ENCODE measurements at places on chromosomes 1 and 21.

GRCh38 chr1:53938136-53938830, 7.2 kb downstream of the IFT25 start:
- no peak for DNase-seq

DNA sequence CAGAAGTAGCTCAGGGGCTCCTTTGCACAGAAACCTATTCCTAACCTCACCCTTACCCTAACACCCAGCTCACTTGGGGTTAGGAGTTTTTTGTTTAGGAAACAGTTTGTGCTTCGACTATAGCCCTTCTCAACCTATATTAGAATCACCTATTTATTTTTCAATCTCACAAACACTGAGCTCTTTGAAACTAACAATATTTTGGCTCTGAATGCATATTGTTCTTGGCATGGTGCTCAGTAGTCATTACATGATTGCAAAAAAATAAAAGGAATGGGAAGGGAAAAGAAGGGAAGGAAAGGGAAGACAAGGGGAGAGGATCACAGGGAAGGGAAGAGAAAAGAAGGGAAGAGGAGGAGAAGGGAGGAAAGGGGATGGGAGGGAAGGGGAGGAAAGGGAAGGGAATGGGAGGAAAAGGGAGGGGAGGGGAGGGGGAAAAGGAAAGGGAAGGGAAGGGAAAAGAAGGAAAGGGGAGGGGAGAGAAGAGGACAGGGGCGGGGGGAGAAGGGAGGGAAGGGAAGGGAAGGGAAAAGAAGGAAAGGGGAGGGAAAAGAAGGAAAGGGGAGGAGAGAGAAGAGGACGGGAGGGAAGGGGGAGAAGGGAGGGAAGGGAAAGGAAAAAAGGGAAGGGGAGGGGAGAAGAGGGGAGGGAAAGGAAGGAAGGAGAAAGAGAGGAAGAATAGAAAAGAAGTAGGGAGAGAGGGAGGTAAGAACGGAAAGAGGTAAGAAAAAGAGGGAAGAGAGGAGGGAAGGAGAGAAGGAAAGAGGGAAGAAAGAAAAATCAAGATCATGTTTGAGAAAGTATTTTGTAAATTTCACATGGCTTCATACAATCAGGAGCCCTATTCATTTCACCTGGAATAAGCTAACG, 484.1 kb upstream of the NFIA start:
- no peak for DNase-seq

GRCh38 chr21:26759731-26760130, 85.5 kb downstream of the ADAMTS1 start:
- DNase-seq, result no peak

DNA sequence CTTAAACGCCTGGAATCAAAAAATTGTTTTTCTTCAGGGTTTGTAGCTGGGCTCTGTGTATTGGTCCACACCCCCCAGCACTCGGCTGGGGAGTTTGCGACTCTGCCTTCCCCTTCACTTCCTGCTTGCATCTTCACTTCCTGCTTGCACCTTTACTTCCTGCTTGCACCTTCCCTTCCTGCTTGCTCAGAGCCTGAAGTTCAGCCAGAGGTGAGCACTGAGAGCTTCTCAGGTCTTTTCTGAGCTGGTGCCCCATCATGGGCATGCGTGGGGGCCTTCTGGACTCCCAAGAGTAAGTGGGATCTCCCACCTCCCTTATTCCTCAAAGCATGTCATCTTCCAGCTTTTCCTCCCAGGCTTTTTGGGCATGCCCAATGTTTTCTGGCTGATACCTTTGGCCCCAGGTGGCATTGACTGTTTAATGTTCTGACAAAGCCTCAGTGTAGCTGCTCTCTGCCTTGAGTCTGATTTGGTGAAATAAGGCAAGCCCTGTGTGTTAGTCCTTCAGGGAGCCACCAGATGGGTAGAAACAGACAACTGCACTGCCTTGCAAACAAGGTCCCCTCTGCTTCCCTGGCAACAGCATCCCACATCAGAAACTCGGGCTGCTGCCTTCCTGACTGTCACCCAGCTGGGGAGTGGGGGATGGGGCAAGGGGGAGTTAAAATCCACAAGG, 3.5 kb downstream of the KRTAP10-2 start:
- DNase-seq, result peak; percentile 4

GRCh38 chr1:235843461-235843961, 23.2 kb downstream of the LYST start:
- no peak for DNase-seq

DNA sequence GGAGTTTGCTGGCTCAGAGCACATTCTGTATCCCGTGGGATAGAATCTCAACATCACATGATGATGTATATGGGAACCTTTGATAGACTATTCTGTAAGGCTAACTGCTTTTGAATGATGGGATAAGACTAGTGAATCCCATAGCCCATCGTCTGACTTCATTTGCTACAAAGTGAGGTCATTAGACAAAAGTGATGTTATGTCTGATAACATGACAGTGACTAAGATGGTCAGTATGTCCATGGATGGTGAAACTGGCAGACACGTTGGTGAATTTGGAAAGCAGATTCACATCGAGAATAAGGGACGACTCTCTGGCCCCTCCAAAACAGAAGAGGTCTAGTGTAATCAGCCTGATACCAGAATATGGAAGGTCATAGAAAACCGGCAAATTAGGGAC, 108.4 kb downstream of the HHAT start:
- DNase-seq, result no peak

DNA sequence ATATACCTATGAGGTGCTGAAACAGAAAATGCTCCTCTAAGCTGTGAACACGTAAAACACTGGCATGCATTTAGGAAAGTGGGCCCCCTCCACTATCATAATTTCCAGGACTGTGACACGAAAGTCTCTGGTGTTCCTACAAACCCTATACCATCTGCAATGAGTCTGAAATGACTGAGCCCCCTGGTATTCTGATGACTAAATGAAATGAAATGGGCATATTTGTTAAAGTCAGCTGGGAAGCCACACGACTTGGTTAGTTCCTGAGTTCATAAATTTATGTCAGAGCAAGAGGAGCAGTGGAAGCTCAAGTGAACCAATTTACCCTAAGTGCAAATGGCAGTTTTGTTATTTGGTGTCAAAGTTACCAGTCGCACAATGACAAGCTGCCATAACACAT, 182.3 kb downstream of the KCTD3 start:
- DNase-seq, result no peak

DNA sequence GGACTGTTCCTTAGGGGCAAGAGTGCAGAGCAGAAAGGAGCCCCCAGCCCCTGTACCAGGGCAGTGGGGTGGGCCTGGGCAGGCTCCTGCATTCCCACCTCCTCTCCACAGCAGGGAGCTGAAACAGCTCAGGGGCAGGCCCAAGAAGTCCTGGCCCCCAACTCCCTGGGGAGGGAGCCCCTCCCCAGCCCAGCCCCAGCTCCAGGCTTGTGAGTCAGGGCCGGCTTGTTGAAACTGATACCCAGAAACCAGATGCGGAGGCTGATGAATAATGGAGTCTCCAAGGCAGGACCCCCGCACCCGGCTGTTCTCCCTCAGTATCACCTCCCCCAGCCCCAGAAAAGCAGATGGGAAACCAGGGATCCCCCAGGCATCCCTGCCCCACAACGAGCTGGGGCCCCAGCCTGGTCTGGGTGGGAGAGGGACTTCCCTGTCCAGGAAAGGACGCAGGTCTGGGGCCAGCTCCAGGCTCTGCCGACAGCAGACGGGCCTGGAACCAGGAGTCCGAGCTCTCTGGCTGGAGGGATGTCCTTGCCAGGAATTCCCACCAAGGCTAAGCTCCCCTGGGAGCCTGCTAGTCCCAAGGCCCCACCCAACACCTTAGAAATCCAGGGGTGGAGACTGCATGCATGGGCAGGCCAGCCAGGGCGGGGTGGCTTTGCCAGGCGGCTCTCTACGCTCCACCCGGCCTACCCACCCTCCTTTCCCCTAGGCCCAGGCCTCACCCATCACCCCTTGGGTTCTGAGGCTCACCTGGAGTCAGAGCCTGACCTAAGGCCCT, 2.7 kb downstream of the PLEKHG5 start:
- DNase-seq, result no peak

- no peak for DNase-seq
Measured at GRCh38 chr1:224203243-224204016, 20.4 kb downstream of the DEGS1 start.

DNA sequence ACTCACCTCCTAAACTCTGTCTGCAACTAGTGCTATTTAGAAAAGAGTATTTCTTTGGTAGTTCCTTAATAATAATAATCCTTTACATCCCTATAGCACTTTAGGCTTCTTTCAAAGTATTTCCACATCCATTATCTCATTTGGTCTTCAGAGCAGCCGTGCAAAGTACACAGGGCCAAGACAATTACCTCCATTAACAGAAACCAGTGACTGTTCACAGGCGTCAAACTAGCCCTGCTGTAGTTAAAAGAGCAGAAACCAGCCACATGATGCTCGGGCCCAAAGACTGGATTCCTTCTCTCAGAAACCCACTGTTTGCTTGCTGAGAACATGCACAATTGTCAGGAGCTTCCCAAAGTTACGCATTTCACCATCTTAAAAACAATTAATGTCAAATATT, 396.0 kb upstream of the DAB1 start:
- DNase-seq, result no peak

DNA sequence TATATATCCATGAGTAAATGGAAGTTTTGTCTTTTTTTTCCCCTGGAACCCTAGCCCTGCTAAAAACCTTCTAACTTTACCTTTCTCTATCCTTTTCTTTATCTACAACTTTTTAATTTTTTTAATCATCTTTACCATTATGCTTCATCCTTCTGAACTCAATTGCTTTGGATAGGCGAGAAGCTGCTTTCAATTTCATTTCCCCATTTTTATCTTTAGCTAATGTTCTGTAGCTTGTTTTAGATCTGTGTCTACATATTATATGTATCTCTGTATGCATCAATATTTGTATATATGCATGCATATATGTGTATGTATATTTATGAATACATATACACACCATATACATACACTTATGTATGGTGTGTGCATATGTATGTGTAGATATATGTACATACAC, 57.4 kb downstream of the PTPRC start:
- DNase-seq, result no peak

DNA sequence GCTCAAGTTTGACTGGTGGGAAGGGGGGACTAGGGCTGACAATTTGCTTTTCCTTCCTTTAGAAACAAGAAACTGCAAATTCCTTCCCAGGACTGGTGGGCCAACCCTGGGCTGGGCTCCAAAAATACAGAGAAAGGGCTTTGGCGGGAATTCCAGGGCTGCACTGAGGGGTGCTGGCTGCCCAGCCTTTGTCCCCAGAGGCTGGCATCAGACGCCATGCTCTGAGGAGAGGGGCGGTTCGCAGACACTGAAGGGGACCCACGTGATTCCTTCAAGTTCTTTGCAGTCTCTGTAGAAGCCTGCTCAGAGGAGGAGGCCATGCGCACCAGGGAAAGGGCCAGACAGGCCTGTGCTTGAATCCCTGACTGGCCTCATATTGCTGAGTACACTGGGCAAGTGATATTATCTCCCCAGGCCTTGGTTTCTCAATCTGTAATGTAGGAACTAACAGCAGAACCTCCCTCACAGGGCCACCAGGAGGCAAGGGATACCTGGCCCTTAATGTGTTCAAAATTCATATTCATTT, 119.5 kb downstream of the EPHB2 start:
- DNase-seq, result no peak

DNA sequence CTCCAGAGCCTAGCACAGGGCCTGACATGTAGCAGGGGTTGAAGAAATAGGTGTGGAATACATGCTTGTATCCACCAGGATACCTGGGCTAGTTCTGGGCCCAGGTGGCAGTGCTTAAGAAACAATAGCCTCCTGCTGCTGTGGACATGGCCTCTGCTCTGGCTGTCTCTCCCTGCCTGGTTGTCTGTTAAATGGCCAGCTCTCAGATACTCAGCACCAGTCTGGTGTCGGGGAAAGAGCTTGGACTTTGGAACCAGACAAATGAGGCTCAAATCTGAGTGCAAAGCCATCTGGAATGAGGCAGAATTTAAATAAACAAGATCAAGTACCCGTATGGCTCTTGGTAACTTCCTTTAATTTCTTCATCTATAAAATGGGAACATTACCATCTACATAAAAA, 31.5 kb downstream of the SESN2 start:
- no peak for DNase-seq

- no peak for DNase-seq
Measured at GRCh38 chr1:236173174-236173767, 30.9 kb downstream of the GPR137B start.

DNA sequence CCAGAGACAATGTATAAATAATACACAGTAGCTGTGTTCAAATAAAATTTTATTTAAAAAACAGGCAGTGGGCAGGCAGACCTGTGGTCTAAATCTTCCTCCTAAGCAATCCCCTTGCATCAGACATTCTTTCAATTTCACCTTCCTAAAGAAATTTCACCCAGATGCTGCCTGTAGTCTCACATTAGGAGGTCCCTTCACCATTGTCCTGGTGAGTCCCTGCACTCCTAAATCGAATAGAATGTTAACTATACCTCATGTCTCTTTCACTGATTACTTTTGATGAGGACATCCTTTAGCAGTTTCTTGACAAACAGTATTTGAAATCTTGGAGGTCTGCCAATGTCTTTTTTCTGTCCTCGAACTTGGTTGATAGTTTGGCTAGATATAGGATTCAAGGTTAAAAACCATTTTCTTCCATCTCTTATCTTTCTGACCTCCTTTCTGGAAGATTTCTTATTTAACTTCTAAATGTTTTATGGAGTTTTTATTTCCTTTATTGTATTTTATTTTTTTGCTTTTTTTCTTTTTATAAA, 77.5 kb downstream of the LPGAT1 start:
- DNase-seq, result no peak

GRCh38 chr1:156705918-156706656, 704 bp upstream of the CRABP2 start:
- DNase-seq, result peak; percentile 68

GRCh38 chr1:90074970-90075391, 80.1 kb downstream of the ZNF326 start:
- DNase-seq, result no peak

DNA sequence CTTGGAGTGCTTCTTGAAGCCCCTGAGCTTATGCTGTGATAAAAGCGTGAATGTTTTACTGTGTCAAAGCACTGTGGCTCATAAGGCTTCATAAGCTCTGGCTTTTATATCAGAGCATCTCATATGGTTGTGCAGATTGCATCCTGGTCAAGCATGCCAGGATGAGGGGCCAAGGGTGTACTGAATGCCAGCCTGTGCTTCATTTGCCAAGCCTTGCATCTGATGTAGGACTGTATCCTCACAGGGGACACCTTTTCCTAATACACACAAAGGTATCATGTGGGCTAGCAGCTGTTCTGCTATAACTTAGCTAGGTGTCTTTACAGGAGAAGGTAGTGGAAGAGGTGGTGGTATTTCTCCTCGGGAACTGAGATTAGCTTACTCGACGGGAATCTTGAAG, 134.7 kb downstream of the ST6GALNAC3 start:
- DNase-seq, result no peak

DNA sequence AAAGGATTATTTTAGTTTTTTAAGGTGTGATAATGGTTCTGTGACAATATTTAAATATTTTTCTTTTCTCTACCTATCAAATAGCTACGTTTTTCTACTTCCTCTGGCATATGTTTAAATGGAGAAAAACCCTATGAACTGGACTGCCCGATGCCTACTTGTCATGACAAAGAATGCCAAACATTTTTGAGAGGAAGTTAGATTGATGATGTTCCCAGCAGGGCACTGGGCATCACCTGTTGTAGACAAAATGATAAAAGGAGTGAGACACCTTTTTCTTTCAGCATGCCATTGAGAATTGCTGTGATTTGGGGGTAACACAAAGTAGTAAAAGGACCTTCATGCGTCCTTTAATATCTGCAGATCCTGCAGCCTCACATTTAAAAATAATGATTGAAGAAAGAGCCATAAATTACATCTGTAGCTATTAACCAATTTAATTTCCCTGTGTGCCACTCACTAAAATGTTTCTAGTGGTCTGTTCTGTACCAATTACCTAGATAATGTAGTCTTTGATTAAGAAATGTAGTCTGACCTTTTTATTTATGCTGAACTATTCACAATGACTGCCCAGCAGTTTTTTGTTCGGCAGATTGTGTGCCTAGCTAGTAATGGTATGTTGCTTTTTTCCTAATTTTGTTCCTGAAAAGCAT, 47.6 kb downstream of the RPL5 start:
- DNase-seq, result no peak

All from stimulated activated CD4-positive, alpha-beta T cell treated with anti-CD3 and anti-CD28 coated beads, TNF-alpha, amount 100 ng/mL, for 1 hour (primary cell).